ENCODE measurements at places on chromosomes 13 and 19. TPM values are rescaled to one million over a fixed set of nuclear protein-coding genes. Genes with fewer than 3 reads are reported as not detected.

Gene SERPINE3
- total RNA-seq, result not detected

Gene SAFB2
- total RNA-seq, result 107 TPM

Gene NCR1
- total RNA-seq, result 0.61 TPM

Gene ZNF540
- total RNA-seq, result 1.0 TPM

Gene CACNG8
- total RNA-seq, result not detected

Gene USPL1
- 15.4 TPM for total RNA-seq

Gene ISYNA1
- total RNA-seq, result 19.7 TPM

Gene CPAMD8
- total RNA-seq, result 0.19 TPM

Gene ADGRE3
- not detected for total RNA-seq

Gene FGF22
- not detected for total RNA-seq

Gene CTXN1
- 0.78 TPM for total RNA-seq

Gene GJB6
- total RNA-seq, result 1.3 TPM

Gene RASGRP4
- 8.3 TPM for total RNA-seq

Gene COL5A3
- total RNA-seq, result 0.12 TPM

Gene ZNF528
- total RNA-seq, result 6.7 TPM

Gene CEACAM20
- total RNA-seq, result not detected

Gene PRTN3
- not detected for total RNA-seq

Gene FAM83E
- total RNA-seq, result 9.1 TPM

Gene CACTIN
- 34.2 TPM for total RNA-seq

Gene ZNF154
- total RNA-seq, result 0.62 TPM

Gene PIBF1
- total RNA-seq, result 28.9 TPM

Gene ZNF208
- 4.2 TPM for total RNA-seq

Gene CEACAM16
- total RNA-seq, result not detected

Gene SIGLEC7
- total RNA-seq, result not detected
